ENCODE measurements at places on chromosomes 16 and 17. TPM values are rescaled to one million over a fixed set of nuclear protein-coding genes. Genes with fewer than 3 reads are reported as not detected.

The AFMID gene
- 49.7 TPM for total RNA-seq

The PLA2G10 gene
- total RNA-seq = not detected

The NAGPA gene
- 17.4 TPM for total RNA-seq

The AKAP1 gene
- 25.3 TPM for total RNA-seq

The NLRC3 gene
- total RNA-seq = 48.3 TPM

The MEFV gene
- total RNA-seq = 0.26 TPM

The ZNF205 gene
- total RNA-seq = not detected

The AOC2 gene
- total RNA-seq = 3.5 TPM

The MT3 gene
- total RNA-seq = 0.70 TPM

The CMTM2 gene
- 0.67 TPM for total RNA-seq

The KRTAP4-1 gene
- not detected for total RNA-seq

The ABI3 gene
- total RNA-seq = 26.9 TPM

The DHRS7C gene
- not detected for total RNA-seq

The MEIOC gene
- not detected for total RNA-seq

The RPL13 gene
- 1,944 TPM for total RNA-seq

The SPATA32 gene
- 0.81 TPM for total RNA-seq

The SKAP1 gene
- 40.9 TPM for total RNA-seq

The CHST5 gene
- 0.14 TPM for total RNA-seq

The CTRB1 gene
- total RNA-seq = not detected

All from natural killer cell treated with Interleukin-12 subunit alpha and Interleukin-12 subunit beta and Interleukin-15 and Interleukin-18, amount 100 ng/mL, for 72 hours (primary cell).